ENCODE measurements at places on chromosomes 1 and 21. TPM values are rescaled to one million over a fixed set of nuclear protein-coding genes. Genes with fewer than 3 reads are reported as not detected.
A peak's percentile ranks its signal among the peaks of the same experiment; 100 is the strongest.

DNA sequence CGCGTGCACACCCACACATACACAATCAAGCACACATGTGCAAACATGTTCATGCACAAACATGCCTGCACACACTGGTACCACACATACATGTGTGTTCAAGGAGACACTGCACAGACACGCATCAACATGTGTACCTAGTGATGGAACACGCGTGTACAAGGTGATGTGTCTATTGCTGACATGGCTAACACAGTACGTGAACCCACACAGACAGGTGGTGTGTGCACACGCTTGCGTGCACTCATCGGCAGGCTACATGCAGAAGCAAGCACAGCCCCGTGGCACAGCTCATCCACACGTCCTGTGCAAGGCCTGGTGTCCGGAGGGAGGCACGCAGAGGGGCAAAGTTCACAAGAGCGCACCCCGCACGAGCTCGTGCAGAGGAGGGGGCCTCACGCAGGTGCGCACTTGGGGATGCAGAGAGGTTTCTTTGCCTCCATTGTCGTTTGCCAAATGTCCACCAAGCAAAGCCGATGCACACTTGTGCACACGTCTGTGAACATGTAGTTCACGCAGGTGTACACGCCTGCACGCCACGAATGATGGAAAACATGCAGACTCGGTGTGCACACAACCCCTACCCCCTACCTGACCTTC lies 969 bp downstream of the ACAP3 start:
- peak overlapping the region; percentile 64 for H3K27ac ChIP-seq
- peak overlapping the region; percentile 81 for H3K4me3 ChIP-seq
- no peaks in the 10 kb centered on the region for H3K27me3 ChIP-seq
- peaks cover 29% of the 10 kb centered on the region for H3K4me1 ChIP-seq

TP53BP2 gene
- 58.7 TPM for total RNA-seq

GRCh38 chr1:68291688-68292384 lies 59.5 kb upstream of the WLS start:
- no peaks in the 10 kb centered on the region for H3K27me3 ChIP-seq
- H3K4me1 ChIP-seq: no peaks in the 10 kb centered on the region
- H3K36me3 ChIP-seq: no peaks in the 10 kb centered on the region
- H3K4me3 ChIP-seq: no peak overlapping the region
- DNase-seq: no peak
- H3K27ac ChIP-seq: no peak overlapping the region

DNA sequence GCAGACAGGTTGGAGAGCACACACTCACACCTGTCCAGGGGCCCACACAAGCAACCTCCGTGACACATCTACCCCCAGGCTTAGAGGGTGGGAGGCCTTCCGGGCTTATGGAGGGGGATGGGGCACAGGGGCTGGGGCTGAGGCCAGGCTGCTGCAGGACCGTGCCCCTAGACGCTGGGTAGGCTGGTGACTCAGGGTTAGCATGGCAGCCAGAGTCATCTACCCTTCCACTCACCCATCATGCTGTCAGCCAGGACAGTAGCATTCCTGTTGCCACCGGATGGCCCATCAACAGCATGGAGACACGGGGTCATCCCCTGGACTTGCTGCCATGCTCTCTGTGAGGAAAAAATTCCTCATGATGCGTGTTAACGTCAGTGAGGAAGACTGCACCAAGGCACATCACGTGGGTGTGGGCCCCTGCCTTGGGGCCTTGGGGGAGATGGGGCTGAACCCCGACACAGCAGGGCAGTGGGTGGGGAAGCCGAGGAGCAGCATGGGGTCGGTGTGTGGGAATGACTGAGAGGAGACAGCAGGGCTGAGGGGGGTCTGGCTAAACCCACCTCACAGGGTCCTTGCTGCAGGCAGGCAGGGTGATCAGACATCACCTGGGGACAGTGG lies 52.8 kb downstream of the WNT9A start:
- no peak overlapping the region for H3K27ac ChIP-seq
- peak; percentile 5 for DNase-seq
- H3K4me1 ChIP-seq: no peaks in the 10 kb centered on the region
- H3K36me3 ChIP-seq: no peaks in the 10 kb centered on the region

DNA sequence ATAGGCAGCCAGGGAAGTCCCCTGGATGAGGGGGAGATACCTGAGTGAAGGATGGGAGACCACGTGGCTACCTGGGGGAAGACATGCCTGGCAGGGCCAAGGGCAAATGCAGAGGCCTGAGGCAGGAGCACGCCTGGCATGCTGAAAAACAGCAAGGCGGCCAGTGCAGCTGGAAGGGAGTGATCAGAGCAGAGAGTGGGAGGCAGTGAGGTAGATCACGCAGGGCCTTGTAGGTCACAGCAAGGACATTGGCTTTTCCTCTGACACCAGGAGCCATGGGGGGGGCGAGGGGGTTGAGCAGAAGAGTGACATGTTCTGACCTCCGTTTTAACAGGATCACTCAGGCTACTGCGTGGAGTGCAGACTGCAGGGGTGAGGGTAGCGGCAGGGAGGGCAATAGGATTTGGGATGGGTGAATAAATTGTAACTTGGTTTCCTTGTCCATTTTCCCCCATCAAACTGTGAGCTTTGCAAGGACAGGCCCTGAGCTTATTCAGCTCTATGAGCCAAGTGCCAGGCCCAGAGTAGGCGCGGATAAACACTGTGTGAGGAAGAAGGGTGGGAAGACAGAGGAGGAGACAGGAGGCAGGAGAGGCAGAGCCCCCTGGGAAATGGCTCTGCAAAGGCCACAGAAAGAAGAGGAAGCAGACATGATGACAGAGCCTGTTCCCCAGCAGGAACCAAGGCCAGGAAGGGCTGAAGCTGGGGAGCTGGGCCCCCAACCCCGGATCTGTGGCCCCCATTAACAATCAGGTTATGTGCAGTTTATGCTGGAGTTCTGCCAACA lies 16.6 kb downstream of the IFI6 start:
- no peak overlapping the region for H3K27ac ChIP-seq
- no peaks in the 10 kb centered on the region for H3K36me3 ChIP-seq
- no peak for DNase-seq
- H3K4me1 ChIP-seq: peaks cover 26% of the 10 kb centered on the region
- H3K4me3 ChIP-seq: no peak overlapping the region

CDCA8 gene
- 56.0 TPM for total RNA-seq

GRCh38 chr1:200029035-200029821 lies 1.7 kb downstream of the NR5A2 start:
- DNase-seq: peak; percentile 28
- H3K36me3 ChIP-seq: no peaks in the 10 kb centered on the region
- H3K27ac ChIP-seq: no peak overlapping the region
- peaks cover 2% of the 10 kb centered on the region for H3K4me1 ChIP-seq
- H3K27me3 ChIP-seq: peaks cover 46% of the 10 kb centered on the region

SLC25A33 gene
- total RNA-seq: 6.1 TPM

HPCAL4 gene
- total RNA-seq: 0.43 TPM

GRCh38 chr1:212713465-212714136 lies 14.0 kb upstream of the BATF3 start:
- H3K4me3 ChIP-seq: no peak overlapping the region
- peak; percentile 60 for DNase-seq
- H3K4me1 ChIP-seq: peaks cover 55% of the 10 kb centered on the region
- H3K27ac ChIP-seq: peak overlapping the region; percentile 95

GRCh38 chr1:73593804-73594203 lies 604.2 kb downstream of the LRRIQ3 start:
- H3K27ac ChIP-seq: no peak overlapping the region
- H3K27me3 ChIP-seq: no peaks in the 10 kb centered on the region
- no peaks in the 10 kb centered on the region for H3K36me3 ChIP-seq
- H3K4me1 ChIP-seq: no peaks in the 10 kb centered on the region
- no peak for DNase-seq
- no peak overlapping the region for H3K4me3 ChIP-seq

GRCh38 chr21:46067505-46068201 lies 30.3 kb upstream of the COL6A2 start:
- DNase-seq: no peak
- H3K27ac ChIP-seq: no peak overlapping the region
- H3K27me3 ChIP-seq: peaks cover 32% of the 10 kb centered on the region
- H3K4me1 ChIP-seq: no peaks in the 10 kb centered on the region
- no peaks in the 10 kb centered on the region for H3K36me3 ChIP-seq
- H3K4me3 ChIP-seq: no peak overlapping the region

GRCh38 chr1:191358724-191359123 lies 799.5 kb upstream of the RGS18 start:
- no peaks in the 10 kb centered on the region for H3K36me3 ChIP-seq
- no peaks in the 10 kb centered on the region for H3K4me1 ChIP-seq
- no peak overlapping the region for H3K27ac ChIP-seq
- DNase-seq: no peak
- H3K27me3 ChIP-seq: no peaks in the 10 kb centered on the region
- H3K4me3 ChIP-seq: no peak overlapping the region

IGSF8 gene
- total RNA-seq: 31.2 TPM

AMY1A gene
- not detected for total RNA-seq

Measured in activated CD4-positive, alpha-beta memory T cell treated with anti-CD3 and anti-CD28 coated beads for 36 hours (primary cell).